ENCODE measurements at places on chromosomes 11 and 22.
A peak's percentile ranks its signal among the peaks of the same experiment; 100 is the strongest.

- DNase-seq, result no peak
Observed at GRCh38 chr22:20384865-20385264, 9.1 kb upstream of the ZNF74 start.

DNA sequence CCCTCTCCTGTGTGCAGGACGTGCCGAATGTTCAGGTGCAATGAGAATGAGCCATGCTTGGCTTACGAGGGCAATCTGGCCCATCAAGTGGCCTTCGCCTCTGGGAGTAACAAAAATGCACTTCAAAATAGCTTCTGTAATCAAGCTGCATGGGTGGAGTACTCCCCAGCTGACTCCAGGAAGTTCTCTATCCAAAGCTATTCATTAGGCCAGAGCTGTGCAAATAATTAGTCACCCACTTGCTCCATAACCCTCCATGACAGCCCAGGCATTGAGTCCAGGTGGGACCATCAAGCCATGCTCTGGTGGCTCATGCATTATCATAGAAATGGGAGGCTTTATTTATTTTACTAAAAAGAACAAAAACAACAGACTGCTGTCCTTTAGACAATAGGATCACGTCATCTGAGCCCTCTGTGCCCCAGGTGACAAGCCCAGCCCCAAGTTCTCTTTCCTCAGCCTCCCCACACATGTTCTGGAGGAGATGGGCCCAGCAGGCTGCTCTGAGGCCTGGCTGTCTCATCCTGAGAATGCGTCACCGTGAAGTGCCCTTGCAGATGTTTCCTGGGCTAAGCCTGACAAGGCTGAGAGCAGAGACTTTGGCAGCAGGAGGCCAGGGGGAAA, 244.7 kb downstream of the ETS1 start:
- DNase-seq, result peak; percentile 88

- no peak for DNase-seq
Observed at GRCh38 chr11:44617671-44618461, 52.4 kb downstream of the CD82 start.

DNA sequence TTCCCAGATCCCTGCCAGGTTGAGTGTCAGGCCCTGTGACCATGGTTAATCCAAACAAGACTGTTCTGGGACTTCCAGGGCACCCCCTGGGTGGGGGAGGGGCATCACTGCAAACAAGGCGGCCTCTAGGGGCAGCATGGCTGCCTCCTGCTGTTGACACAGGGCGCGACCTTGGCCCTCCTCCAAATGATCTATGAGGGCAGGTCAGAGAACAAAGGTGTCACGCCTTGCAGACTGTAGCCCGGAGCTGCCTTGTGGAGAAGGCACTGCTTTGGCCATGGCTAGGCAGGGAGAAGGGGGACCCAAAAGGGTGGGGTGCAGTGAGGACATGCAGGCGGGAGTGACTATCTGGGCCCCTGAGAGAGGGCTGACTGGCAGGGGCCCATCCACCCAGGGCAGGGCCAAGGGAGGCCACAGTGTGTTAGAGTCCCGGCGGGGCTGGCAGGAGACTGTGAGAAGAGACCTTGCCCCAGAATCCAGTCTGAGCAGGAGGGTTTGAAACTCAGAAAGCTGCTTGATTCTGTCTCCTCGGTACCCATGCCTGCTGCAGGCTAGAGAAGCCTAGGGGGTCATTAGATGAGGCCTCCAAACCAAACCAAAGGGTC, 35.6 kb downstream of the KCNC1 start:
- DNase-seq, result no peak

- DNase-seq, result no peak
Observed at GRCh38 chr11:235609-235996, 539 bp downstream of the SIRT3 start.

Data from GM23248 (cell line).